Fibroblast of skin of left biceps (primary cell): ENCODE measurements at places on chromosomes 3 and 15.

DNA sequence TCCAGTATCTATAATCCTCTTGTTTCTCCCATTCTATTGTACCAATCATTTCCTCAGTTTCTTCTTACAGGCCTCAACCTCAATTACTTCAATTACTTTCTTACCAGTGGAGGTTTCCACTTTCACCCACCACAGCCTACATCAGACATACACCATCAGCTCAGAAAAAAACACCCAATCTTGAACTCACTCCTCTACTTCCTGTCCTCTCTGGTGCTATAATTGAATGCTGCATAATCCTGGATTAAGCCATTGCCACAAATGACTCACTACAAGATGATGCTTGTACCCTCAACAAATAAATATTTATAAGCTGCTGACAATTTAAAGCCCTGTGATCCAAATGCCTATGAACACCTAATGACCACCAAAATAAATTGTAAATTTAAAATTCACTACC is 18.5 kb downstream of the RYK start:
- no peak for DNase-seq

GRCh38 chr15:51186181-51186705 is 91.5 kb upstream of the TNFAIP8L3 start:
- no peak for DNase-seq

- no peak for DNase-seq
Observed at GRCh38 chr3:107236655-107237337, 140.4 kb upstream of the CCDC54 start.

- no peak for DNase-seq
Observed at GRCh38 chr15:75206803-75207617, 5.3 kb downstream of the C15orf39 start.

DNA sequence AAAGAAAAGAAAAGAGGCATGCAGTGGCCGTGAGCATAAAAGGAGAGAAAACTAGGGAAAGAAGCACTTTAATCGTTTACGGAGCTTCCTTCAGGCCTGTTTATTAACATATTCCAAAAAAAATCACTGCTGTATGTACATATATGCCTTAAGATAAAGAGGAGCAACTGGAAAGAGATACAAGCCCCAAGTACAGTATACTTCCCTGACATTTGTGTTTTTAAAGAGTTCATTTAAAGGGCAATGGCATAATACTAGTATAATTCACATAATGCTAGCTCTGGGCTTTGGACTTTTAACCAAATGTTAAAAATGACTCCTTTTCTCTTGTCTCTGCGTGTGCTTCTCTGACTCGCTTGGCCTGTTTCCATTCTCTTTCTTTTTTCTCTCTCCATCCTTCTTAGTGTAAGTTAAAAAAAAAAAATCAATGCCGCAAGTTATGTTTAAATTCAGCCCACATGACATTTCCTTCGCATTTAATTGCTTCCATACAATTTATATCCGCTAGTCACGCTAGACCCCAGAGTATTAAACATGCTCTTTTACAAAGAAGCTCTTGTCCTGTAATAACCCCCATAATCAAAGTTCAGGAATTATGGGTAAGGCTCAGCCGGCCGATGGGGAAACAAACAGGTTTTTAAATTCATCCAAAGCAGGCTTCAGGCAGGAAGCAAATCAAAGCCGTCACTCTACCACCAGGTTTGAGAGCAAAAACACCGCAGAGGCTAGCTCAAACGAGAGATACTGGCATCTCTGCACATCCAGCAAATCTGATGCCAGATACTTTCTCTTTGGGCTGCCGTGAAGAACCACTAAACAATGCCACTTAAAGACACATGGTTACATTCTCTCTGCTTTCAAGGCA is 19.4 kb downstream of the WWTR1 start:
- DNase-seq: peak; percentile 94

- DNase-seq: no peak
Observed at GRCh38 chr15:99749386-99749785, 16.1 kb upstream of the LYSMD4 start.

GRCh38 chr15:31215490-31216214 is 111.0 kb upstream of the KLF13 start:
- DNase-seq: no peak

DNA sequence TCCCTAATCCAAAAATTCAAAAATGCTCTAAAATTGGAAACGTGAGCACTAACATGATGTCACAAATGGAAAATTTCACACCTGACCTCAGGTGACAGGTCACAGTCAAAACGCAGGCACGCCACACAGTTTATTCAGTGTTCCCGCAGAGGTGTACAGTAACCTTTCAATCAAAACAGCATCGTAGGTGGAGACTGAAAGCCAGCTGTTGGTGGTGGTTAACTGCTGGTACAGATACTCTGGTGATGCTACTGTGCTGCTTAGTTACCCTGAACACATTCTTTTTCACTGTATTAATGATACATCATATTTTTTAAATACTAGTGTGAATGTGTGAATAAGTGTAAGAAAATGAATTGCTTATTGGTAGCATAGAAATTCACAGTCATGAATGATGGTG is 23.8 kb downstream of the RAB11A start:
- no peak for DNase-seq

GRCh38 chr3:136250903-136251460 is 842 bp downstream of the PCCB start:
- peak; percentile 4 for DNase-seq

GRCh38 chr3:134244921-134245320 is 5.7 kb downstream of the RYK start:
- DNase-seq: no peak

DNA sequence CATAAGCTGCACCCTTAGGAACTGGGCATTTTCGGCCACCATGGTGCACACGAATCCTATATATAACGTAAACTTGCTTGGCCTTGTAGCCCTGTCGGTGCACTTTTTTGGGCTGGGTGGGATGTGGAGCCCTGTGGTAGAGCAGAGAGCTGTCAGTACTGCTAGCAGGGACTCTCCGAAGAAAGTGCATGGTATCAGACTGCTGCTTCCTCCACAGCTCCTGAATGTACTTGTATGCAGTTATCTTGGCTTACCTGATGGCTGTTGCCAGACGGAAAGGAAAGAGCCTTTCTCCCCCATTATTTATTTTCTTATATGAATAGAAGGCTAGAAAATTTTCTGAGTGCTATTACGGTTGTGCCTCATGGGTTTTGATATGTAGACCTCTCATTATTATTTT is 8.4 kb downstream of the GALK2 start:
- no peak for DNase-seq

DNA sequence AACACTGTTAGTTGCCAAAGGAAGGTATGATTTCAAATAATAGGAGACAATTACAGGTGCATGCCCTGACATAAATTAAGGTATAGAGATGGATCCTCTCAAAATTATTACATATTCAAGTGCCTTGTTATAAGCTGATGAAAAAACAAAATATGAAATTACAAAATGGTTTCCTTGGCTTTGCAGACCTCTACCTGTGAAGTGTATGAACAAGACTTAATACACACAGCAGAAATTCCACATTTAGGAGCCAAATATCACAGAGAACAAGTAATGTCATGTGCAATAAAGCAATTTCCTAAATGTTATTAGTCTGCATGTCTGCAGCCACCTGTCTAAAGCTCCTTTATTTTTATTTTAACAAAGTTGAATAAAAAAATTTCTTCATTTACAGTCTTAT is 151.5 kb downstream of the ALCAM start:
- DNase-seq: no peak

GRCh38 chr3:119571688-119572087 is 7.6 kb upstream of the ADPRH start:
- no peak for DNase-seq

- DNase-seq: peak; percentile 39
Observed at GRCh38 chr3:122975163-122975923, 52.2 kb downstream of the SEMA5B start.

DNA sequence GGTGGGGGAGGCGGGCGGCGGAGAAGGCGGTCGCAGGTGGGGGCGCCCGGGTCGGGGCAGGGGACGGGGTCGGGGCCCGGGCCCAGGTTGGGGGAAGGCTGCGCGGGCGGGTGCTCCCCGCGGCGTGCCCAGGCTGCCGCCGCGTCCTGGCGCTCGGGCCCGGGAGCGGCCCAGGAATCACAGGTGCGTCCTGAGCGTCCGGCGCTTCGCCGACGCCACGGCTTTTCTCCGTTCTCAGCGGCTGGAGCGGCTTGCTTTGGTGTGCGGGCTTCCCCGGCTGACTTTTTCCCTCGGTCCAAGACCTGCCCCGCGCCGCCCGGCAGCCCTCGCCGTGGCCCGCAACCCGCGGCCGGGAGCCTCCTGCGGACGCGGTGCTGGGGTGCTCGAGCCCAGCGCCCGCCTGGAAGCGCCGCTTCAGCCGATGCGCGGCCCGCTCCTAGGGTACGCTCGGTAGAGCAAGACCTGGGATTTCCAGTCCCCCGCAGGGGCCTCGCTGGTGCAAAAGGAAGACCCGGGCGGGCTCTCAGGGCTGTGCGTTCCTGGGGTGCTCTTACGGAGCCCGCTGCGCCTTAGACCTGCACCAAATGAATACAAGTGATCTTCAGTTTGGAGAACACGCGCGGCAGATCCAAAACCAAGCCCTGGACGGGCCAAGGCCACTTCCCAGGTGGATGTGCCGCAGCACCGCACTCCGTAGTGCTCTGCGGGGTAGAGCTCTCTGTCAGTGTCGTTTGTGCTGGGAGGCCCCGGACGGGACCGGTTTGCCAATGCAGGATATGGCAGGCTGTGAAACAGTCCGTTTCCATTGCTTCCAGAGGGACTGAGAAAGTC is 639 bp downstream of the NIPA1 start:
- DNase-seq: no peak

DNA sequence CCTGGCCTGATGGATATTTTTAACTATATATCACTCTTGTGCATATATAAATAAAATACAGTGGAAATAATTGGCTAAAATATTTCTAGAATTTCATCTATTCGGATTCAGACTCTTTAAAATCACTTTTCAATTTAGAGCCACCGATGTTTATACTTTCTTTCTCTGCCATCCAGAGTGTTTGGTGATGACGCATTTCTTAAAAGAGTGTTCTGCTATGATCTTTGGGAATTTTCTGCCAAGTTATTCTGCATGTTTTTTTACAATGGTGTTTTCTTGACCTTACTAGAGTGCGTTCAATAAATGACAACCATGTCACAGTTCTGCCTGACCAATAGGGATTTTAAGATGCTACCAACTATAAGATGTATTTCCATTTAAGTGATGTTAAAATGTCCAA is 30.2 kb downstream of the PPP2R3A start:
- no peak for DNase-seq

- DNase-seq: no peak
Observed at GRCh38 chr3:78129707-78130106, 1089.8 kb downstream of the ROBO2 start.

DNA sequence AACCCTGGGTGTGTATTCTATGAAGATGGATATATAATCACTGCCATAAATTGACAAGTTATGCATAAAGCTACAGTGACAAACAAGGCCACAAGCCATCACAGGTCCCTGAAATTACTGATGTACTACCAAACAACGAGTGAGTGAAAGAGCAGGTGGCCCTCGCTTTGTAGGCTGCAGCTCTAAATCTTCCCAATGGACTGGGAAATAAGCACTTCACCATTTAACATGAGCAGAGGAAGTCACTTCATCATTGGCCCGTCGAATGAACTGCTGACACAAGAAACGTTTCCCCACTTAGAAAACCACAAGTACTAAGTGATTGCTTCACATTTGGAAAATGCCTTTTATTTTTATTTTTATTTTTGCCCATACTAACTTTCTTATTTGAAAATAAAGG is 218.0 kb downstream of the ZNF385D start:
- no peak for DNase-seq

DNA sequence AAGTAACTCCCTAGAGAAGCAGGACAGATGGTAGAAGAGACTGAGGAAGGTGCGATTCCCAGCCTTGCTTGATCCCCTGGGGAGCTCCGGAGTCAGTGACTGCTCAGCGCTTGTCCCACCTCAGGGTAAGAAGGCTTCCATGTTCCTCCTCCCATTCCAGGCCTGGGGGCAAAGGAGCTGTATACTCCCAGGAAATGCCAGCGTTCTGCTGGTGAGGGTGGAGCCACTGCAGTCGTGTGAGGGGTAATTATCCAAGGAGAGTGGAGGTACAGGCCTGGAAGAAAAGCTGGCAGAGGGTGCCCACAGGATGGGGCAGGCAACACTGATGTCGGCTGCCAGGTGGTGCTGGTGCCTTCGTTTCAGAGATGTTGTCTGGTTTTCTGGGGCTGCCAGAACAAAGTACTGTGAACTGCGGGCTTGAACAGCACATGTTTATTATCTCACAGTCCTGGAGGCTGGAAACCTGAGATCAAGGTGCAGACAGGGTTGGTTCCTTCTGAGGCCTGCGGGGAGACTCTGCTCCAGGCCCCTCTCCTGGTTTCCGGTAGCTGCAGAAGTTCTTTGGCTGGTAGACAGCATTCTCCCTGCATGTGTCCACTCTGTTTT is 12.1 kb upstream of the APBA2 start:
- no peak for DNase-seq

GRCh38 chr3:155391104-155391503 is 97.6 kb upstream of the STRIT1 start:
- DNase-seq: peak; percentile 82

- no peak for DNase-seq
Observed at GRCh38 chr15:64942356-64942755, 30.7 kb downstream of the ANKDD1A start.

DNA sequence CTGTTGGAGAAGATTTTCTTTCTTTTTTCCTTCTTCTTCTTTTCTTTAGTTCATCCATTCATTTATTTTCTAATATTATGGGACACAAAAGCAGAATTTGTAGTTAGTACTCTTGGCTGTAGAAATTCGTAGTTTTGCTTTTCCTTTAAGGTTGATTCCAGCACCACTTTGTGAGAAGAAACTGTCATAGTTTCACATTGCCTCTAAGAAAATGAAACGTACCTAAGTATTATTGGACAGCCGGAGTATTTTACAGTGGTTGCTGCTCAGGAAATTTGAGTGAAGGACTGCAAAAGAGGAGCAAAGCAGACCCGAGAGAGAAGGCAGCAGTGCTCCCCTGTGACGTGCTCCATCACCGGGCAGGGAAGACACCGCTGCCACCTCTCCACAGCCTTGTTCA is 48.1 kb downstream of the PLCL2 start:
- DNase-seq: no peak

- DNase-seq: no peak
Observed at GRCh38 chr3:128235207-128235926, 82.1 kb downstream of the EEFSEC start.

DNA sequence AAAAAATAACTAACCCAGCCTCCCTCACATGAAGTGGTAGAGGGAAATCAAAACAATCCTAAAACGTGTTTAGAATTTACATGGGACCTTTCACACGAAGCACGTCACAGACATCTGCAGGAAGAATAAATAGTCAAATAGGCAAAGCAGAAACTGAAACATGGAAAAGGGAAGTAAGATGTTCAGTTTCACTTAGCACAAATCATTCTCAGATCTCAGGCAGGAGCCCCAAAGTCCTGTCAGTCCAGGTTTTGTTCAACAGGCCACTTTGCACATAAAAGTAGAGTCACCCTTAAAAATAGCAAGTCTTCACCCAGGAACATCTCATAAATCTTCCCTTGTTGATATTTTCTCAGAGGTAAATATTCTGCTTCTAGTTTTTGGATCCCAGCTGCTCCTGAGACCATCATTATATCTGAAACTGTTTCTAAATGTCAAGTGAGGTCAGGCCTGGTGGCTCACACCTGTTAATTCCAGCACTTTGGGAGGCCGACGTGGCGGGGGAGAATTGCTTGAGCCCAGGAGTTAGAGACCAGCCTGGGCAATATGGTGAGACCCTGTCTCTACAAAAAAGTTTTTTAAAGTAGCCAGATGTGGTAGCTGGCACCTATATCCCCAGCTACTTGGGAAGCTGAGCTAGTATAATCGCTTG is 1.9 kb downstream of the RUBCN start:
- DNase-seq: no peak
